Thoracic aorta (tissue), 2 donors: ENCODE measurements at places on chromosomes 12 and 14. TPM values are rescaled to one million over a fixed set of nuclear protein-coding genes. Genes with fewer than 3 reads are reported as not detected.

DNA sequence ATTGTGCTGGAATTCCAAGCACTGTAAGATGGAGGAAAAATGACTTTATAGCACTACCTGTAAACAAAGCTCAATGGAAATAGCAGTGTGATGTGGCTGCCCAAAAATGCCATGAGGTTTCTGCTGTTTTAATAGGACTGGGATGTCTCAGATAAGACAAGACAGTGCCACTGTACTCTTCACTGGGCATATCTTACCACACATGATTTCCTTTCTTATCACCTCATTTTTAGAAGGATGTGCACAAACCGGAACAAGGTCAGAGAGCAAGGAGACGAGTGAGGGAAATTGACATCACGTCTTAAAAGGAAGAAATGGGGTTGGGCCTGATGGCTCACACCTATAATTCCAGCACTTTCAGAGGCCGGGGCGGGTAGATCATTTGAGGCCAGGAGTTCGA, 38.4 kb upstream of the FGD4 start:
- H3K4me1 ChIP-seq: no peaks in the 10 kb centered on the region
- no peaks in the 10 kb centered on the region for H3K27me3 ChIP-seq
- no peak overlapping the region for H3K27ac ChIP-seq
- DNase-seq: no peak

ZC2HC1C gene
- total RNA-seq: 1.1 TPM

GDF3 gene
- not detected for total RNA-seq

PHETA1 gene
- 12.6 TPM for total RNA-seq

- peaks cover 8% of the 10 kb centered on the region for H3K4me1 ChIP-seq
- peaks cover 3% of the 10 kb centered on the region for H3K36me3 ChIP-seq
- no peak overlapping the region for H3K4me3 ChIP-seq
- DNase-seq: no peak
- H3K27me3 ChIP-seq: no peaks in the 10 kb centered on the region
- no peak overlapping the region for H3K27ac ChIP-seq
Measured at GRCh38 chr12:3084742-3085141, 7.6 kb downstream of the TSPAN9 start.

OVCH1 gene
- total RNA-seq: 3.0 TPM

DNA sequence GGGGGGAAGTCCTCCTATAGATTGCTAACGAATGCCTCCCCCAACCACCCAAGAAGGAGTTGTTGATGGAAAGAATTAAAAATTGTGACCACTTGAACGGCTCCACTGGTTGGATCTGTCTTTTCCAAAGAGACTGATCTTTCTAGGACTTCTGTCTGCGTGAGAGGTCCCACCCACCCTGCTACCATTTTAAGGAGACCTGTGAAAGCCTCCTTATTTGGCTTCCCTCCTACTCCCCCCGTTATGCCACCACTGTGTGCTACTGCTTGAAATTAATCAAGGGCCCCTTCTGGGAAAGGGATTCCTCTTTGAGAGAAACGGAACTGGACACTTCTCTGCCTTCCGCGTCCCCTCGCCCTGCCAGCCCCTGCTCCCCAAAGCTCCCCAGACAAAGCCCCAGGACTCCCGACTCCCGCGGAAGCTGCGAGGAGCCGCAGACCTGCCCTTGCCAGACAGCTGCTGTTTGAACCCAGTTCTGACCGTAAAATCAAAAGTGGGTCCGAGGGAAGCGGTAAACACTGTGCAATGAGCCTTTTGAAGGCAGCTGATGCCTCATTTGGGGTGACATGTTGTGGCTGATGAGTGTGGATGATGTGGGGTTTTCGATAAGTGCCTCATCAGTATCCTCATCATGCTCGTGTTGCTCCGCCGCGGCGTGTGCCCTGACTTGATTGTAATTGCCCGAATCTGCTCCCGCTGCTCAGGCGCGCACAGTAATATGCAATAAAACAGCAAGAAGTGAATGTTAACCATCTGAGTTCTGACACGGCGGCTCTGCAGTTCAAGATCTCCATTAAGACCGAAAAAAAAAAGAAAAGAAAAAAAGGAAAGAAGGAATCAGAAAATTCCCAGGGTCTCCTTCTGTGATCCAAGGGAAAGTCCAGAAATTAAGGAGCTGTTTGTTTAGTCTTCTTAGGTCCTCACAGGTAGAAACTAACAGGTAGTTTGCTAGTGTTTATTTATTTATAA, 48.2 kb downstream of the MBIP start:
- H3K27me3 ChIP-seq: peaks cover 7% of the 10 kb centered on the region
- peaks cover 5% of the 10 kb centered on the region for H3K4me1 ChIP-seq
- H3K27ac ChIP-seq: no peak overlapping the region
- H3K4me3 ChIP-seq: peak overlapping the region; percentile 51
- no peaks in the 10 kb centered on the region for H3K36me3 ChIP-seq
- DNase-seq: no peak
